GM12864 (cell line): ENCODE measurements at places on chromosomes 7 and 10.

DNA sequence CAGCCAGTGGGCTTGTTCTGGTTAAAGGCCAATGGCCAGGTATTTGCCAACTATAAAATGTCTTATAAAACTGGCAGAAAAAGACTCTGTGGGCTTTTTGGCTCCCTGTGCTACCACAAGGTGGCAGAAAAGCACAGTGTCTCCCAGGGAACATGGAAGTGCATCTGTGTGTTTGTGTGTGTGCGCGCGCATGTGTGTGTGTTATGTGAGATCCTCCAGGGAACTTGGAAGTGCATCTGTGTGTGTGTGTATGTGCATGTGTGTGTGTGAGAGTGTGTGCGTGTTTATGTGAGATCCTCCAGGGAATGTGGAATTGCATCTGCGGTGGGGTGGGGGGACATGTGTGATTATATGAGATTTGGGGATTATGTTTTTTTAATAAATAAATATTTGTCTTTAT is 30.2 kb upstream of the ABI1 start:
- no peak for DNase-seq

GRCh38 chr10:33963729-33964128 is 629.3 kb upstream of the NRP1 start:
- DNase-seq = no peak

DNA sequence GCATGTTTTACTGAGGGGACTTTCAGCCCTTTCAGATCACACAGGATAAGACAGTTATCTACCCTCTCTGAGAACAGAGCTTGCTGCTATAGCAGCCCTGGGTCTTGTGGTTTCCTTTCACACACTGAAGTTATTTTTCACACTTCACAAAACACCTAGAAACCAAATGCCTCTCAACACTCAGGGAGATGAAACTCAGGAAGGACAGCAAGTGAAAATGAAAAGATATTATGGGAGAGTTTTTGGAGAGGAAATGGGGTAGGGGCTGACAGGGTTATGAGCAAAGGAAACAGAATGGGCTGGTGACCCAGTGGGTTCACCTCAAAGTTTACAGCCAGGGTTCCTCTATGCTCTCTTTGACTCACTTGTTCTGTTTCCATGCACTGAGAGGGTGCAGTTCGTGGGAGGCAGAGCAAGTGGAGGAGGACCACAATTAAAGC is 17.0 kb upstream of the GIMAP2 start:
- peak; percentile 86 for DNase-seq

DNA sequence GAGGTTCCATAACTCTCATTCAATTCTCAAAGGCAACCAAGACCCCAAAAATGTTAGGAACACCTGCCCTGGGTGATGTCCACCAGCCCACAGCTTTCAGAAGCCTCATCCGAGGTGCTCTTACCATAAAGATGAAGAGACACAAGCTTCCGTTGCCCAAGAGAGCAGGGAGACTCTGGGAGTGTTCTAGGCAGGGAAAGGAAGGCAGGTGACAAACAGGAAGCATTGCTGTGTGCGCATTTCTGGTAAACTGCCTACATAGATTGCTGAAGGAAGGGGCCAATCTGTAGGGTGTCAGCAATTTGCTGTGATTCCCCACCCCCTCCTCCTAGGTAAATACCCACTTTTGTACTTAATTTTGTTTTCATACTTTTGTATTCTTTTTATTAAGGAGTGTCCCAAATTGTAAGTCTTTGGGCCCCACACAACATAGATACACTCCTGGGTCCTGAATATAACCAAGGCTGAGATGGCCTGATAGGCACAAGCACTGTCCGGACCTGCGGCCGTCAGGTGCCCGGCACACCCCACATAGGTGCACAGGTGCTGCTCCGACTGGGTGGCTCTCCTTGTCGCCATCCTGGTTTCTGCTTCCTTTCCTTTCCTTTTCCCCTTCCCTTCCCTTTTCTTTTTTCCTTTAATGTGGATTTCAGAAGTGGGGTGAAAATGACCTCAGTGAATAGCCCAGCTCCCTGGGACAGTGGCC is 51.4 kb upstream of the SMNDC1 start:
- no peak for DNase-seq

GRCh38 chr10:34918776-34919315 is 103.8 kb upstream of the PARD3 start:
- DNase-seq = no peak

GRCh38 chr7:26340476-26341018 is 48.9 kb downstream of the SNX10 start:
- no peak for DNase-seq

DNA sequence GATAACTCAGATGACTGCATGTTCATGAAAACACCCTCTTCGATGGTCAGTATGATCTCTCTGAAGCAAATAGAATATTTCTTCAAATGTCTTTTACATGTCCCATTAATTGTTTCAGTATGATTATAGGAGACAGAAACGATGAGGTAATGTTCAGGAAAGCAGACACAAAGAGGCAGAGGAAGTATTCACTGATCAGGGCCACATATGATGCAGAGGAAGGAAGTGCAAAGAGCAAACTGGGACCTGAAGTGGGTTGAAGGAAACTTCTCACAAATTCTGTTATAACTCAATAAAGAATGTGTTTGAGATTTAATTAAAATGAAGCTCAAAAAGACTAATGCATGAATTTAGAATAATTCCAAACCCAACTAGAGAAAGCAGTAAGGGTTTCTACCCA is 70.5 kb downstream of the TES start:
- no peak for DNase-seq

- no peak for DNase-seq
Observed at GRCh38 chr10:75398200-75398691, 3.3 kb downstream of the ZNF503 start.

- no peak for DNase-seq
Observed at GRCh38 chr10:28593811-28594210, 60.9 kb downstream of the WAC start.

DNA sequence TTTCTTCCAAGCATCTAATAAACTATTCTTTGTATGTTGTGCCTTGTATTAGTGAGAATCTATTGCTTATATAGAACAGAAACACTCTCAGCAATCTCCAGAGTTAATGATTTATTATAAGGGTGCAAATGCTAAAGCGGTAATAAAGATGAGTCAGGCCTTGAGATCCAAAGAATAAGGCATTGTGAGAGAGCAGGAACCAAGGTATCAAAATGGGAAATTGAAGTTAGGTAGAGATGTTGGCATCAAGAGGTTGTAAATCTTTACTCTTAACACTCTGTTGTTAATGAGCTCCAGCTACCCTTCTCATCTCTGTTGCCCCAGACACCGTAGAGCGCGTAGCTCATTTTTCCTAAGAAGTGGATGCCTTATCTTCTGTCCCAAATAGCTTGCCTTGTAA is 375.2 kb downstream of the ARL4A start:
- no peak for DNase-seq

DNA sequence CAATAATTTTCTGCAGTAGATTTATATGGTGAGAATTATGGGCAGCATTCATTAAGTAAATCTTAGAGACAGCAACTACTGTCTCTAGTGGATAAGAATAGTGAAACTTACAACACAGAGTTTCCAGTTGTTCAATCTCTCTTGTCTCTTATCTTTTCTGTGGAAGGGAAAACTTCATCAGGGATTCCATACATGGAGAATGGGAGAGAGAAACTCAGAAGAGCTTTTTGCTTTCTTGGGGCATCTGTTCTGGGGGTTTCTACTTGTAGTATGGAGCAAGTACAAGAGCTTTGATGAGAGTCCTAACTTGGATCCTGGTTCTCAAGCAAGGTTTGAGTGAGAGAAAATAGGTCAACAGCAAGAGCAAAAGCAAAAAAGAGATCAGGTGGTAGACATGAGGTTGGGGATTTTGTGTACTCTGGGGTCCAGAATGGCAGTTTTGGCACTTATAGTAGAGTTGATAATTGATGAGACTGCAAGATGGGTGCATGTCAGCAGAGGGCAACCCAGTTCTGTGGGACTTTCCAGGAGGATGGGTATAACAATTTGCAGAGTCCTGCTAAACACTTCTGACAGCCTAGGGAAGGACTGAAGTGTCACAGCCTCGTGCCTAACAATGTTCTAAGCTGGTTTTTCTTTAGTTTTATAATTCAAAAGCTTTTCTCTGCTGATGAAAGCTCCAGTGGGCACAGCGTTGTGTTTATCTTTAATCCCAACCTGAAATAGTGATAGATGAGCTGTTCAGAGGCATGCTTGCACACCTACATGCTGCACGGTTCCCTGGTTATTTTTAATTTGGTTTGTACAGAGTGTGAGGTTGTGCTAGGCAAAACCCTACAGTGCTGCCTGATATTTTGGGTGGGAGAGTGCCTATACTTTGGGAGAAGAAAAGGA is 32.0 kb upstream of the STRIP2 start:
- DNase-seq = no peak

DNA sequence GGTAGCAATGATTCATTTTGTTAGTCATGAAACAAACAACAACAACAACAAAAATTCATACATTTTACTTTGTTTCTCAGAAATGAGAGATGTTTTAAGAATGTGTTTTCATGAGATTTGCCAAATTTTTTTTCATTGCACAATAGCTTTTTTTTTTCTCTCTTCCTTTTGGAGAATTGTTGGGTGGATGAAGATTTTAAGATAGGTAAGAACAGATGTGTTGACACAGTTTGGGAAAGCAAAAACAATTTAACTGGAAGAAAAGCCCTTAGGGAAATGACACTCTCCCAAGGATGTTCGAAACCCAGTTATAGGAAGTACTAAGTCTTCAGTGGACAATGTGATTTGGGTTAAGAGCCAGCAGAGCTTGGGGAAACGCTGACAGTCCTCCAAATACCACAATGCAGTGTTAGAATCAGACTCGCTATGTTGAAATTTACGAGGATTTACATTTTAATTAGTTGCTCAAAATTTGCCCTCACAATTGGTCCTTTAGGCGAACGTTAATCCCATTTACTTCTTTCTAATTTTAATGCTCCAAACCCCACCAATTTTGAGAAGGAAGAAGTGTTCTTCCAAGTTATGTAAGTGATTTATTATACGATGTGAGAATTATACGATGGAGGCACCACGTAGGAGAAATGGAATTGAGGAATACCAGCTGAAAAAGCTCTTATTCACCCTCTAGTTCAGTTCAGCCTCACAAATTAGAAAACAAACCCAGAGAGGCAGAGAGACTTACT is 61.2 kb downstream of the HHEX start:
- DNase-seq = no peak

GRCh38 chr7:105346593-105347322 is 42.0 kb downstream of the SRPK2 start:
- no peak for DNase-seq

GRCh38 chr7:157613575-157614322 is 276.9 kb downstream of the DNAJB6 start:
- no peak for DNase-seq

DNA sequence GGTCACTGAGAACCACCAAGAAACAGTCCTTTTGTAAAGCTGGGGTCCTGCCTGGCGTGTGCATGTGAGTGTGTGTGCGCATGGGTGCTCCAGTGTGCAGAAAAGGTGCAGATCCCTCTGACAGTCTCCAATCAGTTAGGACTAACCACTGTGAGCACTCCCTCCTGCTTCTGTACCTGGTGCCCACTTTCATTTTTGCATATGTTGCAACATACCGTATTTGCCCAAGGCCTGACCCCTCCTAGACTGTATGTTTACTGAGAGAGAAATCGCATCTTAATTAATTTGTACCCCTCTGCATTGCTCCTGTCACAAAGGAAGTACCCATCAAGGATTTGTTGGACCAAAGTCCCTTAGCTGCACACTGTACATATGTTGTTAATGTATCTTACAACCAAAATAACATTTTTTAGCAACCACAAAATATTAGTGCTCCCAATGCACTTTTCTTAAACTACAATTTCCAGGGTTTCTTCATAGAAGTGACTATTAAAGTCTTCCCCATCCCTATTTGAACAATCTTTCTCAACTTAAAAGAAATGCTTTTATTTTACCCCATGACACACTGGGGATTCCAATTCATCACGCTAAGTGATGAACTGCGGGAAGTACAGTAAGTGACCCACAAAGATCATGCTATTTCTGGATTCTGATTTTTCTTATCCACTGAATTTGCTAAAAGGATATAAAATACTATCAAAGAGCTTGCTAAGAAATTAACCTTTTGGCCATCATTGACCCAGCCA is 16.6 kb downstream of the PAXIP1 start:
- no peak for DNase-seq

- no peak for DNase-seq
Observed at GRCh38 chr10:21456160-21456559, 69.3 kb downstream of the SKIDA1 start.

DNA sequence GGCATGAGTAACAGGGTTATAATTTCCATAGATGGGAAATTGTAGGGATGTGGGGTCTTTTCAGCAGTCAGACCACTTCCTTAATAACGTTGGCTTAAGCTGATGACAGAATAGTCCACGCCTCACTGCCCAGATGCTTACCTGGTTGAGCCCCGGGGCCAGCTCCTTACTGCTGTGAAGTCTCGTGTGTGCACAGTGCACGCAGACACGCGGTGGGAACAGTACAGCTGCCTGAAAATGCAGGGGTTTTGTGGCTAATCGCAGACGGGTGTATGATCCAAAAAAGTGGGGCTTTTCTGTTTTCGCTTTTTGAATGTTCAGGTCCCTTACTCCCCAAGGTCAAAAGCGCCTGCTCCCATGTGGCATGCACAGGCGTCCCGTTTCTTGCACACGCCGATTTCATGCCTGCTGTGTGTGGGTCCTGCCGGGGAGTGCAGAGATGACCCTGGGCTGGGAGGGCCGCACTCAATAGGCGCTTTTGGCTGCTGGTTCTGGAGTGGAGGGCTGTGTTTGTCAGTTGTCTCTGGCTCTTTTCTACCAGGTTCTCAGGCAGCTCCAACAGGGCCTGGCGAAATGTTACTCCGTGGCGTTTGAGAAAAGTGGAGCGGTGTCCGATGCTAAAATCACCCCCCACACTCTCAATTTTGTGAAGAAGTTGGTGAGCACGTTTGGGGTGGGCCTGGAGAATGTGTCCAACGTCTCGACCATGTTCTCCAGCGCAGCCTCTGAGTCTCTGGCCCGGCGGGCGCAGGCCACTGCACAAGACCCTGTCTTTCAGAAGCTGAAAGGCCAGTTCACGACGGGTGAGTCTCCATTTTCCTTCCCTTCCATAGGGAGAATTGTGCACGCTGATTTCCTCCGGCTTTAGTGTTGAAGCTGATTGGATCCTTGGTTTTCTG is 116.0 kb downstream of the TRRAP start:
- no peak for DNase-seq

GRCh38 chr10:87541114-87541513 is 36.4 kb downstream of the MINPP1 start:
- DNase-seq = no peak

GRCh38 chr7:98930464-98930863 is 52.1 kb downstream of the TRRAP start:
- DNase-seq = peak; percentile 45
